ENCODE measurements at places on chromosomes 4 and X. TPM values are rescaled to one million over a fixed set of nuclear protein-coding genes. Genes with fewer than 3 reads are reported as not detected.

The CYLC1 gene
- total RNA-seq, result not detected

The FREM3 gene
- 0.08 TPM for total RNA-seq

The AFAP1 gene
- 24.5 TPM for total RNA-seq

The CCDC149 gene
- total RNA-seq, result 21.7 TPM

The DGAT2L6 gene
- not detected for total RNA-seq

The CYTL1 gene
- total RNA-seq, result 1.6 TPM

The FAM9C gene
- total RNA-seq, result not detected

The NLGN3 gene
- total RNA-seq, result 6.7 TPM

The STBD1 gene
- total RNA-seq, result 4.6 TPM

The PCSK1N gene
- 2.3 TPM for total RNA-seq

The CXorf49 gene
- total RNA-seq, result not detected

The SH2D1A gene
- total RNA-seq, result not detected

The MAGEC3 gene
- not detected for total RNA-seq
